Thoracic aorta (tissue), 2 donors: ENCODE measurements at places on chromosomes 1 and 21. TPM values are rescaled to one million over a fixed set of nuclear protein-coding genes. Genes with fewer than 3 reads are reported as not detected.

Gene RNPEP
- total RNA-seq, result 46.3 TPM

Gene KMO
- 0.63 TPM for total RNA-seq

Gene FAM78B
- 0.81 TPM for total RNA-seq

Gene FALEC
- not detected for total RNA-seq

Gene RPE65
- not detected for total RNA-seq

Gene ADAM30
- total RNA-seq, result not detected

Gene TLCD4
- 9.9 TPM for total RNA-seq

Gene CRB1
- total RNA-seq, result not detected

Gene ANKRD45
- not detected for total RNA-seq

Gene THBS3
- total RNA-seq, result 81.6 TPM

Gene TMEM269
- total RNA-seq, result 0.27 TPM
